ENCODE measurements at places on chromosomes 2 and 18.

GRCh38 chr18:12258719-12259705 lies 4.9 kb downstream of the CIDEA start:
- no peak for DNase-seq

DNA sequence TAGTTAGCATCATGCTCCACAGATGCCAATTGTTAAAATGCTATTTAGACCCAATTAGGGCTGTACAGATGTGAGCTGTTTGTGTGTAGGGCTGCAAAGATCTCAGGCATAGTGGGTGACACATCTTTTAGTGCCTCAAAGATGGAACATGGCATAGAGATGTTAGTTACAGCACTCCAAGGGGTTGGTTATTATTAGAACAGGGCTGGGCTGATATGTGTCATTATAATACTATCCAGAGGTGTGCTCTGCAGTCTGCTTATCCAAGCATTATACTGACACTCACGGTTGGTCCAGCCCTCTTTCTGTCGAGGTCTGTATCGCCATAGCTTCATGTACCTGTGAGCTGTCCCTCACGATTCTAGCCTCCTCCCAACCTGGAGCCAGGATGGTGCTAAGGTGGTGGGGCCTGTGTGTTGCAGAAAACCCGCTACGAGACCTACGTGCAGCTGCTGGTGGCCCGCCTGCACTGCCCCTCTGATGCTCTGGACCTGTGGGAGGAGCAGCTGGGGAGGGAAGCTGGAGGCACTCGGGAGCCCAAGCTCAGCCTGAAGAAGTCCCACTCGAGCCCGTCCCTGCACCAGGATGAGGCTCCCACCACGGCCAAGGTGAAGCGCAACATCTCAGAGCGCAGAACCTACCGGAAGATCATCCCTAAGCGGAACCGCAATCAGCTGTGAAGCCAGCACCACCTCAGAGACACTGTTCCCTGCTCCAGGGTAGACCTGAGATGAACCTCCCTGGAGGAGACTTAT lies 27.1 kb downstream of the PSD4 start:
- DNase-seq: no peak

DNA sequence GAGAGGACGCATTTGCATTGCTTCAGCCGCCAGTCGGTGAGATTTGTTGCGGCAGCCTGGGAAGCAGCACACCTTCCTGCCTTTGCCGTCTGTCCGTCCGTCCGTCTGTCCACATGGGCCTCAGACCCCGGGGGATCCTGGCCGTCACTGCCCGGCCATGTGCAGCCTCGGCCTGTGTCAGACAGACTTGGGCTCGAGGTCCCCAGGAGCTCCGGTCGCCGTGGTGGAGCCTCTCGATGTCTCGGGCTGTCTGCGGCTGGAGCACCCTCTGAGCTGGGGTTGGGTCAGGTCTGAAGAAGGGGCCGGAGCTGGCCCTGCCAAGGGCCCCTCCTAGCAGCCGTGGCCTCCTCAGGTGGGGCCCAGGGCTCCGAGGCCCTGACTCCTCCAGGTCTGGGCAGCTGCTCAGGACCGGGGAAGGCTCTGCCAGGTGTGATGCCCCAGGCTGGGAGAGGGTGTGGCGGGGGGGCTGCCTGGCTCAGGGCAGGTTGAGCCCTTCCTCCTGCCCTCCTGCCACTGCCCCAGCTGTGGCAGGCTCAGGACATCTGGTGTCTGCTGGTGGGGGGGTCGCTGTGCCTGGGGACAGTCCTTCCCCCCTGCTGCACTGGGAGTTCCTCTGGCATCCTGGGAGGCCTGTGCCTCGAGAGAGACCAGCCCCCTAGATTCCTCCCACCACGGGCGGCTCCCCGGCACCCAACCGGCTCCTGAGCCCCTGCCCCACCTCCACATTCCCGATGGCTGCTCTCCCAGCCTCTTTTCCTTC lies 11.8 kb downstream of the NEU4 start:
- no peak for DNase-seq

GRCh38 chr2:107811411-107811810 lies 15.3 kb upstream of the RGPD4 start:
- no peak for DNase-seq

- DNase-seq: no peak
Observed at GRCh38 chr2:15730545-15731212, 139.0 kb downstream of the DDX1 start.

DNA sequence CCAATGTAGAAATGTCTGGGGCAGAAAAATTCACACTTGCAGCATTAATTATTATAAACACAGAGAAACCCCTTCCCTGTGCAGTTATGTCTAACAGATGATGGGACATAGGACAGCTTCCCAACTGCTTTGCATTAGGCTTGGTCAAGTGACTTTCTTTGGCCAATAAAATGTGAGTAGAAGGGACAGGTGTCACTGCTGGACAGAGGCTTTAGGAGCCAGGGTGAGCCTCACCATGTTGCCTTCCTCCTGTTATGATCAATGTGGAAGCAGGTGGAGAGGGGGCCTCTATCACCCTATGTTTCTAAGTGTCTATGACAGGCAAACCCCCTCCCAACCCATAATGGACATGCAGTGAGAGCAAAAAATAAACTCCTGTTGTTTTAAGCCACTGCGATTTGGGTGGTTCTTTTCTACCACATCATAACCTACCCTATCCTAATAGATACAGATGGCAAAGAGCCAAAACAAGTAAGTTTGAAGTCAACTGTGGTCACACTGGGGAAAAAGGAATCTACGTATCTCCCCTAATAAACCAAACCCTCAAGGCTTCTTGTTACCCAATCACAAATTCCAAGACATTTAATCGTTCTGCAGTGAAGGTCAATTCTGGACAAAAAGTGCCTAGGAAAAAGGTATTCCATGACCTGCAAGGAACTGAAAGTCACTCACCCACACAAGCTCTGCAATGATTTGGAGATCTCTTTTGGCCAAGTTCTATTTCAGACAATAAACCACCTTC lies 28.6 kb upstream of the POU3F3 start:
- DNase-seq: no peak

GRCh38 chr2:27049422-27050280 lies 1.8 kb upstream of the AGBL5 start:
- DNase-seq: peak; percentile 61

DNA sequence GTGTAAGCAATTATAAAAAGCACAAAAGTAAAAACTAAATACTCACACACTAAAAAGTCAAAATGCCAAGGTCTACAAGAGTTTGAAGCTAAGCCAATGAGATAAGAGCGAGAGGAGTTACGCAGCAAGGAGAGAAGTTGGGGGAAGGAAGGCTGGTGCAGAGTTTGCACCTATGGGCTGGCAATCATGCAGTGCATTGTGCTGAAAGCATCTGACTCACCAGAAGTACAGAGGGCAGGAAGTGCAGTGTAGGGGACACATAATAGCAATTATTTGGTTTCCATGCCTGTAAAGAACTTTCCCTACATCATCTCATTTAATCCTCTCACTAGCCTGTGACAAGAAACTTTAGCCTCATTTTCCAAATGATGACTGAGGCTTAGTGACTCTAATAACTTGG lies 142.7 kb upstream of the KYNU start:
- no peak for DNase-seq

- peak; percentile 70 for DNase-seq
Observed at GRCh38 chr18:62324917-62325805, at the start of gene TNFRSF11A. TSS of gene TNFRSF11A (plus strand) at chr18:62325310. CDS start at chr18:62325353, 43 bp downstream.

DNA sequence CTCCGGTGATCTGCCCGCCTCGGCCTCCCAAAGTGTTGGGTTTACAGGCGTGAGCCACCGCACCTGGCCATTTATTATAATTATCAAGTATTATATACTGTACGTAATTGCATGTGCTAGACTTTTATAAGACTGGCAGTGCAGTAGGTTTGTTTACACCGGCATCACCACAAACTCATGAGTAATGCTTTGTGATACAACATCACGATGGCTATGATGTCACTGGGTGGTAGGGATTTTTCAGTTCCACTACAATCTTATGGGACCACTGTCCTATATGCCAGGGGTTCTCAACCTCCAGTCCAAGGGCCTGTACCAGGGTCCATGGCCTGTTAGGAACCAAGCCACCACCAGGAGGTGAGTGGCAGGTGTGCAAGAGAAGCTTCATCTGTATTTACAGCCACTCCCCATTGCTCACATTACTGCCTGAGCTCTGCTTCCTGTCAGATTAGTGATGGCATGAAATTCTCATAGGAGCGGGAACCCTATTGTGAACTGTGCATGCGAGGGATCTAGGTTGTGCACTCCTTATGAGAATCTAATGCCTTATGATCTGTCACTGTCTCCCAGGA lies 9.4 kb downstream of the SCYGR4 start:
- DNase-seq: no peak

- no peak for DNase-seq
Observed at GRCh38 chr2:72994282-72994990, 77.1 kb downstream of the SFXN5 start.

DNA sequence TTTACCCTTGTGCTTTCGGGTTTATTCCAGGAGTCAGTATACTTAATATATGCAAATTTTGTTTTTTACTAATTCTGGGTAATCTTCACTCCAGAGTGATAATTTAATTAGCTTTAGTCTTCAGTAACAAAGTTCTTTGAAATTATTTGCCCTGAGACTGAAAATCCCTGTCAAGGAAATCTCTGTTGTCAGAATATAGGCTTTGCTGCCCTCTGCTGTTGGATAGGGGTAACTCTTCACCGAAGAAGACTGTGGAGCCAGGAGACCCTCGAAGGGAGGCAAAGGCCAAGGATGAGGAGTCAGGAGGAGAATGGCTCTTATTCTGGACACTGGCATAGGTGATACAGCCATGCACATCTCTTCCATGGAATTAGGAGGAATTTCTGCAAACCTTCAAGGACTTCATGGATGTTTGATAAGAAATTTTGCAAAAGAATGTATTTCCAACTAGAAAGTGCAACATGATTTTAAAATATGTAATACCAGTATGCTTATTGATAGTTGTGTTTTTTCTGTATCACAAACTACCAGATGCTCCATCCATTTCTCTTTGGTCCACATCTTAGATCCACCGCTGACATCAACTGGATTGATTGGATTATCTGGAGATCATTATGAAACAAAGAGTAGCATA lies 182.3 kb downstream of the RDH14 start:
- DNase-seq: peak; percentile 10

- no peak for DNase-seq
Observed at GRCh38 chr2:20035955-20036666, 15.3 kb downstream of the LAPTM4A start.

- DNase-seq: no peak
Observed at GRCh38 chr18:44539926-44540325, 140.8 kb upstream of the SETBP1 start.

DNA sequence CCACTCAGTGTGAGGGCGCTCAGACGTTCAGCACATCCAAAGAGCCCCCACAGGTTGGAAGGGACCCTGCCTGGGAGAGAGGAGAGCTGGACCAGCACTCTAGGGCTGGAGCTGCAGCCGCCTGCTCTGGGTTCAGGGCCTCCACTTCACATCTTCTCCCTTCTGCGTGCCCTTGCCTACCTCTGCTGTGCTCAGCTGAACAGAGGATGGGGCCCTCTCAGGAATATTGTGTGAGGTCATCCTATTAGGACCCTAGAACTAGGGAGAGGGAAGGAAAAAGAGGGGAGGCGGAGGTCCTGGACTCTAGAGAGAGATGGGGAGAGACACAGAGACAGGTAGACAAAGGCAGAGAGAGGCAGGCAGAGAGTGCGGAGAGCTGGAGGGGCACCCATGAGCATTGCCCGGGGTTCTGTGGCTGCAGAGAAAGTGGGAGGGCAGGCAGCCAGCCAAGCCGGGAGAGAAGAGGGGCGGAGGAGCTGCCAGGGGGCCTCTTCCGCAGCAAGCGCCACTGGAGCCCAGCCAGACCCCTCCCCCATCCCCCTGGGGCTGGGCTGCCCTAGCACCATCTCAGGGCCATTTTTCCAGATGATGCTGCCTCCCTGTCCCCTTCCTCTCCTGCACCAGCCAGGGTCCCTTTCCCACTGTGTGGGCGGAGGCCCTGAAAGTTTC lies 8.3 kb upstream of the TNS1 start:
- DNase-seq: no peak

GRCh38 chr2:202251494-202251893 lies 13.1 kb upstream of the SUMO1 start:
- DNase-seq: no peak

DNA sequence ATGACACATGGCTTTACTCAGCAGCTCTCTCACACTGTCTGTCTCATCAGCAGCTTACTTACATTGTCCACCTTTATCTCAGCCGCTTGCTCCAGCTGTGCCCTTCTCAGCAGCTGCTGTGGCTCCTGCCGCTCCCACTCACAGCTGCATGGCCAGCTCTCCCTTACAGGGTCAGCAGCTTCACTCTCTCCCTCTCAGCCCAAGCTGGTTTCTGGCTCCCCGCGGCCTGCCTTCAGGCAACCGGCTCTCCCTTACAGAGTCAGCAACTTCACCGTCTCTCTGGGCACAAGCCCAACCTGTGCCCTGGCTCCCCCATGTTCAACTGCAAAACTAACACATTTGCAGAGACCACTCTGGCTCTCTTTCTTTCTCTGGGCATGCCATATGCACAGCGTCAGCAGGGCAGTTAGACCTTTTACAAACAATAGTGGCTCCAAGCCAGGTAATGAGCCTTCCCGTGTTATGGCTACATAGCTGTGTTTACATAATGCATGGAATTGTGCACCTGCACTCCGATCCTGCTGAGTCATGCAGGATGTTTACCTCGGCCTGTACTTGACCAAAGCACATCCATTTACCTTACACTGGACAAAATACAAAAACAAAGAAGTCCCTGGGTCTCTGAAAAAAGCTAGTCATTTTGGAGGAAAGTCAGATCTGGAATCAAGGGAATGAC lies 167.3 kb downstream of the DOK6 start:
- DNase-seq: no peak

DNA sequence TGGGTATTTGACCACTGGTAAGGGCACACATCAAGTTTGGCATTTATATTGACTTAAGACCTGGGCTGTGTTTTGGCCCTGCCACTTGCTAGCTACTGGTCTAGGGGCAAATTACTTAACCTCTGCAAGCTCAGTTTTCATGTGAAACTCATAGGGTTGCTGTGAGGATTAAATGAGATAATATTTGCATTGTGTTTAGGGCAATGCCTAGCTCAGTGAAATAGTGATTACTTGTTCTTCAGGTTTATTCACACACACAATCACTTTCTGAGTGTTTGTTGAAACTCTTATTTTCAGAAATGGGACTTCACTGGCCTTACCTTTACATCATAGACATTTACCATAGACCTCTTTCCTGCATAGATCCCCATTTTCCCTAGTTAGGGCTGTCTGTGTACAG lies 12.3 kb downstream of the CERS6 start:
- no peak for DNase-seq

DNA sequence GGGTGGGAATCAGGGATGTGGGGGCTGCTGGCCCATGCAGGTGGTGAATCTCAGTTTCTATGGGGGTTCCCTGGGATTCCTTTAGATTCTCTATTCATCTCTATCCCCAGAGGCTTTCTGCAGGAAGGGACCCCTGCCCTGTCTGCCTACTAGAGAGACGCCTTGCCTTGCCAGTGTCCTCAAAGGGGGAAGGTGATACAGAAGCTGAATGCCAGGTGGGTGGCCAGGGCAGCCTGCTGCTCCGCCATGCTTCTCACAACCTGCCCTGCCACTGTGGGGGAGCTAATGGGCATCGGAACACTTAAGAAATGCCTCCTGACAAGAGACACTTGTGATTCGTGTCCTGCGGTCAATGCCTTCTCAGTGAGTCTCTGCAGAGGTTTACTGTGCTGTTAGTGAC lies 368.4 kb downstream of the EN1 start:
- DNase-seq: no peak

- no peak for DNase-seq
Observed at GRCh38 chr2:194822657-194823056, 834.4 kb upstream of the SLC39A10 start.

- DNase-seq: no peak
Observed at GRCh38 chr2:88711897-88712296, 20.4 kb downstream of the RPIA start.

GRCh38 chr2:127695491-127696472 lies 5.5 kb upstream of the SFT2D3 start:
- no peak for DNase-seq

- no peak for DNase-seq
Observed at GRCh38 chr18:12296087-12296403, 12.0 kb upstream of the TUBB6 start.

All from stimulated activated CD4-positive, alpha-beta T cell treated with anti-CD3 and anti-CD28 coated beads, Interleukin-2, amount 100 ng/mL, for 48 hours (primary cell).